ENCODE measurements at places on chromosomes 6 and 20.

GRCh38 chr20:309306-309840 is 12.0 kb downstream of the ZCCHC3 start:
- no peak for DNase-seq

DNA sequence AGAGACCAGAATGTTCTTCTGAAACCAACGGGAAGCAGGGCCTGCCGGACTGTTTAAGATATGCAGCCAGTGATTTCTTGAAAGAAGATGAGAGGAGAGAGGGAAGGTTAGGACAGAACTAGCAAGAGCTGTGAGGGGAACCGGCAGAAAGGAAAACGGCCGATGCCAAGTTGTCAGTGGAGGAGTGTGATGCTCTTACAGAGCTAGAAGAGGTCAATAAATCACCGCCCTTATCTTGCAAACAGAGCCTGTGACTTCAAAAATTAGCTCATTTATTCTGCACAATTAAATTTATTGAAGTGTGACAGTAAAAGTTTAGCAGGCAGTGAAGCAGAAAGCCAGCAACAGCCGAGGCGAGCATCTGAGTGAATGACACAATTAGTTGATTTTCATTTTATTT is 509.5 kb upstream of the ID4 start:
- DNase-seq: no peak

- no peak for DNase-seq
Measured at GRCh38 chr6:114284281-114284680, 58.5 kb downstream of the HS3ST5 start.

- DNase-seq: no peak
Measured at GRCh38 chr6:64737418-64737817, 969.6 kb downstream of the EYS start.

DNA sequence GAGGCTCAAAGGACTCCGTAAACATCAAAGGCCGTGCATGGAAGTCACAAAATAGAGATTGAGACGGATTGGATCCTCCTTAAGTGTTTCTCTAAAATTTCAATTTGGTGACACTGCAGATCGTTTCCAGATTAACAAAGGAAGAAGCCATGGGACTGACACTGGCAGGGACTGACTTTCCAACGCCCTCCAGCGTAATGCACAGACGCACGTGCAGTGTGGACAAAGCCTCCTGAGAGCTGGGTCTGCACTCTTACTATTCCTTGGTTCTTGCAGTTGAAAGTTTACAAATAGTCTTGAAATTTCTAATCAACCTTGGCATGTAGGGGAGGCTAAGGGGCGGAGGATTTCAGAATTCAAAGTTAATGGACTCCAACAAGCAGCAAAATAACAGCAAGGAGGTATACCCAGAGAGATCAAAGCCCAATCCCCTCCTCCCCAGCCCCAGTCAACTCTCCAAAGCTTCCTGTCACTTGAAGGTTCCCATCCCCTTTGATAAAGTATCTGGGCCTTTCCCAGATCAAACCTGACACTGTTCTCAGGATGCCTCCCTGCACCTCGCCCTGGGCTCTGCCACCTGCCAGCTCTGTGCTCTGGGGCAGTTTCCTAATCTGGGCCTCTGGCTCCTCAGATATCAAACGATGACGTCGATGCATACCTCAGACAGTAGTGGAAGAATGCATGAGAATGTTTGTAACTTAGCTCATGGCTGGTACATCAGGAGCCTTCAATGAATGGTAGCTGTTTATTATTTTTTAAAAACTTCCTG is 106.5 kb upstream of the TRAF3IP2 start:
- DNase-seq: no peak

- no peak for DNase-seq
Measured at GRCh38 chr6:146472918-146473317, 70.7 kb upstream of the RAB32 start.

DNA sequence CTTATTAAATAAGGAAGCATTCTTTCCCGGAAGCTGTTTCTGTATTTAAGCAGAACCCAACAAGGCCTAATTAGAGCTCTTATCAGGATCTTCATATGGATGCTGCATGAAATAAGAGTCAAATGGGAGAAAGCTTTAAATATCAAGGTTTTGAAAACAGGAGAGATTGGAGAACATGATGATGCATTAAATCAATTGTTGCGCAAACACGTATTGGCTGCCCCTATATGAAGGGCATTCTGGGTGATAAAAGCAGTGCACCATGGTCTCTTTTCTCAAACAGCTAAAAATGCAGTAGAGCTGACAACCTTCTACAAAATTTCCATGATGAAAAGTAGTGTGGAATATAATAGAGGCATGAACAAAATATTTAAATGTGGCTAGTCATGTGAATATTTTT is 98.9 kb downstream of the TBXT start:
- DNase-seq: no peak

- DNase-seq: no peak
Measured at GRCh38 chr6:19929312-19929711, 92.1 kb downstream of the ID4 start.

DNA sequence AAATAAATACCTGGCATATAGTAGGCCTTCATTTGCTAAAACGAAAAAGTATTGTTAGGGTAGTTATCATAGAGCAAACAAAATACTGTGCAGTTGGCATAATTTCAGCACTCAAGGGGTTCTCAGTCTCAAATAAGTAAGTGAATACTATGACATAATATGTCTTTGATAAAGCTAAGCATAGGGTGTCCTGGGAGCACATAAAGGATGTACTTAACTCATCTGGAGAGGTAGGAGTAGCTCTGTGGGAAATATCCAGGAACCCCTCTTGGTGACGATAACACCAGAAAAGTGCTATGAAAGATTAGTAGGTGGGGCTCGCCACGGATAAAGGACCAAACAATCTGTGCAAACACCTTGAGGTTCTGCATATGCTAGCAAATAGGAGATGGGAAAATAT is 23.2 kb downstream of the VNN1 start:
- no peak for DNase-seq

DNA sequence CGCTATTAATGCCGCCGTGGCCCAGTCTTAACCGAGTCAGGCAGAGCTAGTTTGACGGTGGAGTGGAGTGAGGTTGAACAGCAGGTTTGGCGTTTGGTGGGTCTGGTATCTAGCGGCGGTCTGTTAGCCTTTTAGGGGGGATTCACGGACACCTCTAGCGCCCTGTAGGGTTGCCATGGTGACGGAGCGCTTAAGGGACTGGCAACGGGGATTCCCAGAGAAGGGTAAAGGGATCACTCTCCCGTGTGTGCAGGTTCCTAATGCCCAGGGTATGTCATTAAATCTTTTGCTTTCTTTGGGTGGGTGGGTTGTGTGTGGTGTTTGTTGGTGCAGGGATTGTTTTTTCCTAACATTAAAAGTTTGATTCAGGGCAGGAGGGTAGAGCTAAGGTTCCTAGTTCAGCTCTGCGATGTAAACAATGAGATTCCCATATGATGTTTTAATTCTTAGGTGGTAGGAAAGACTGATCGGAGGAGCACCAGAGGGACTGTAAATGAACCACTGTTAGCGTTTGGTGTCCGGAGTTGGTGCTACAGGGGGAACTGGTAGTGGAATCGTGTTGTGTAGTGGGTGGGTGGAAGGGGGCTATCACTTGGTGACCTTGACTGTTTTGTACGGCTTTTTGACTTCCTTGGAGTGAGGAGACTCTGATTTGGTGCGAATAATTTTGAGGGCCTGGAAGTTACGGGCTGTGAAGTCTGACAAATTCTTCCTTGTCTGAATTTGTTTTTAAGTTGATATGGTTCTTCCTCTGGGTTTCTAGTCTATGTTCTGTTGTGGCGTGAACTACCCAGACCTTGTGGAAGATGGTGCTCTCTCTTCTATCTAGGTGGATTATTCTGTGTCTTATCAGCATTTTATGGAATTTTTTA is 5.0 kb downstream of the BRD2 start:
- peak; percentile 81 for DNase-seq
